HAP-1 (cell line): ENCODE measurements at places on chromosomes 12 and 14.

DNA sequence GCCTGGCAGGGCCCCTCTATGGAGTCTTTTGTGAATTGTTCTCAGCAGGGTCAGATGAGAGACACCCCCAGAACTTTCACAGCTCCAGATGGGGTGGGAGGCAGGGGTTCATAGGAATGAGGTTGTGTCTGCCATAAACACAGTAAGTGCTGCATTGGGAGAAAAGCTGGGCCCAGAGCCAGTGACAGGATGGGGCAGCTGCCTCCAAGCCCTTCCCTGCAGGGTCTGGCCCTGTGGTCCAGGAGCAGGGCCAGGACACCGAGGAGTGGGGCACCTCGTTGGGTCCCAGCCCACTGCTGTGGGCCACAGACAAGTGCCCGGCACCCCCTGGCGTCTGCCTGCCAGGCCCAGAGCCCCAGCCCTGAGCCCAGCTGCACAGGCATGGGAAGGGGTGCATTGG lies 13.3 kb downstream of the INF2 start:
- no peak for DNase-seq

DNA sequence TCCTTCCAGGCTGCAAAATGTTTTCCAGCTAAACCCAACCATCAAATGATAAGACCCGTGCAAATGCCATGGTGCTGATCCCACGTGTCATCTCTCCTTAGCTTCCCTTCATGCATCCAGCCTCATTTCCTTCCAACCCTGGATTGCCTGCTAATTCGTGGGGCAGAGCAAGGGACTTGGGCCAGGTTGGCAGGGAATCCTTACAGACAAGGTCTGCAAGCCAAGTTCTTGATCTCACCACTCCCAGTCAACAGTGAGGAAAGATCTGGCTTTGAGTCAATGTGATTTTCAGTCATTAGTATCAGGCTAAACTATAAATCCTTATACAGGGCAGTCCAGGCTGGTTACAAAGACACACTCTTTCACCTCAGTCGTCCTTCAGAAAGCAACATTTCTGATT lies 150.9 kb downstream of the ANO2 start:
- no peak for DNase-seq

- peak; percentile 61 for DNase-seq
Measured at GRCh38 chr12:102769323-102769916, 147.6 kb downstream of the PAH start.

- DNase-seq = no peak
Measured at GRCh38 chr12:130588696-130589539, 127.2 kb downstream of the RIMBP2 start.

GRCh38 chr12:2355198-2355597 lies 302.4 kb downstream of the CACNA1C start:
- DNase-seq = no peak

DNA sequence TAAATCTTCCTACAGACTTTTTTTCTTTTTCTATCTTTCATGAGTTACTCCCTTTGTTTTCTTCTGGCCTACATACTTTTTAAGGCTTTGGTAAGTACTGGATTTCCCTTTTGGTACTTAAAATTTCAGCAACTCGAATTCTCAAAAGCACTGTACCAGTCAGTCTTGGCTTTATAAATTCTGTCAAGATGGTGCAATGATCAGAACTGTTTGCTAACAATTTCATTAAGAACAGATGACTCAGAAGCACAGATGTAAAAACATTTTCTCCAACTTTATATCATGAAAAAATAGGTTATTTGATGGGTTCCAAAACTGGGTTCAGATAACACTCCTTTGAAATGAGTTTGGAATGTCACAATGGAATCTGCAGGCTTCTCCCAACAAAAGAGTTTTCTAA lies 1961.8 kb upstream of the FLRT2 start:
- DNase-seq = no peak

- no peak for DNase-seq
Measured at GRCh38 chr14:79584679-79585078, 626.6 kb downstream of the DIO2 start.

DNA sequence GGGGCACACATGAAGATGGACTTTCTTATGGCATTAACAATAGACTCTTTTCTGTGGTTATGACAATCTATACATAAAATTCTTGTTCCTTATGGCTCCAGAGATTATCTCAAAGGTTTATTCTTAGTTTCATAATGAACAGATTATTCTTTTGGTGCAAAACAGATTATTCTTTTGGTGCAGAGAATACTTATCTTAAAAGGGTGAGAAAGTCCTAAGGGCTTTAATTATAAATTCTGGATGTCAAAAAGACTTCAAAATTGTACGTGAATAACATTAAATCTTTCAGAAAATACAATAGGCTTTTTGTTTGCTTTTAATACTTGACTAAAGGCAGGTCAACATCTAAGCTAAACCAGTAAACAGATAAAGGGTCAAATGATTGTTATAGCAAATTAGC lies 69.3 kb downstream of the MNAT1 start:
- DNase-seq = peak; percentile 60

- DNase-seq = no peak
Measured at GRCh38 chr12:25502596-25502995, 50.5 kb downstream of the LMNTD1 start.

DNA sequence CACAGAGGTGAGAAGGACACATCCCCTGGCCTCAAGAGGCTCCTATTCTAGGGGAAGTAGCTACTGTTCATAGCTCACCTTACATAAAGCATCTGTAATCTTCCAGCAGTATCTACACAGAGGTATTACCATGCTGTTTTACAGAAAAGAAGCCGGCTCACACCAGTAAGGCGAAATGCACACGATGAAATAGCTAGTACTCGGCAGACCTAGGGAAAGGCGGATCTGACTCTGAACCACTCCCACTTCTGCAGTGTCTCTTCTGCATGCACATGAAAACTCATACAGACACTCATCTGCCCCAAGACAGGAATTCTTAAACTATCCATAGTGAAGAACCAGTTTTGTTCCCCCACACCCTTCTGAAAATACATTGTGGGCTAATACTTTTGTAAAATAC lies 73.6 kb downstream of the IQSEC3 start:
- DNase-seq = no peak

DNA sequence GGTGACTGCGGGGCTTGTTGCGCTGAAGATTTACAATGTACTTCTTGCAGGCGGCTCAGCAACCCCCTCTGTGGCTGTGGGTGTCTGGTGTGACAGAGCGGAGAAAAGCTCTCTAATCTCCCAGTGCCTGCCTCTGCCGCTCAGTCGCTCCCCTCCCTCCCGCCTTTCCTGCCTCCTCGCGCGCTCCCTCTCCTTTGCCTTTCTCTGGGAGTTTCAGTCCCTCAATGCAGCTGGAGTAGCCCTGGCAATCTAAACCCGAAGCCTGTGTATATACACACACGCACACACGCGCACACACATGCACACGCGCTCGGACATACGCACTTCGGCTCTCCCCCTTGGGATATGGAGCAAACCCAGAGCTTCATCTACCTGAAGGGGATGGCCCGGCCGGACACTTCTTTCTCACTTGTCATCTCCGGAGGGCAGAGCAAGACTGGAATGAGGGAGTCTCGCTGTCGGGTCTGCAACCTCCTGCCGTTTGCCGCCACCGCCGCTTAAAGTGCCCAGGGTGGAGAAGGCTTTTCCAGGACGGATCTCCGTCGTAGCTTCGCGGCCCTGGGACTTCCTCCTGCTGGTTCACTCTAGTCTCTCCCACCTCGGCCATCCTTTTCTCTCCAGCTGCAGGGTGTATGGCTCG lies 599 bp upstream of the TRHDE start:
- DNase-seq = peak; percentile 73

GRCh38 chr12:71640316-71640715 lies 23.3 kb downstream of the ZFC3H1 start:
- DNase-seq = no peak

- peak; percentile 91 for DNase-seq
Measured at GRCh38 chr12:52903285-52903854, 1.5 kb downstream of the KRT8 start.

DNA sequence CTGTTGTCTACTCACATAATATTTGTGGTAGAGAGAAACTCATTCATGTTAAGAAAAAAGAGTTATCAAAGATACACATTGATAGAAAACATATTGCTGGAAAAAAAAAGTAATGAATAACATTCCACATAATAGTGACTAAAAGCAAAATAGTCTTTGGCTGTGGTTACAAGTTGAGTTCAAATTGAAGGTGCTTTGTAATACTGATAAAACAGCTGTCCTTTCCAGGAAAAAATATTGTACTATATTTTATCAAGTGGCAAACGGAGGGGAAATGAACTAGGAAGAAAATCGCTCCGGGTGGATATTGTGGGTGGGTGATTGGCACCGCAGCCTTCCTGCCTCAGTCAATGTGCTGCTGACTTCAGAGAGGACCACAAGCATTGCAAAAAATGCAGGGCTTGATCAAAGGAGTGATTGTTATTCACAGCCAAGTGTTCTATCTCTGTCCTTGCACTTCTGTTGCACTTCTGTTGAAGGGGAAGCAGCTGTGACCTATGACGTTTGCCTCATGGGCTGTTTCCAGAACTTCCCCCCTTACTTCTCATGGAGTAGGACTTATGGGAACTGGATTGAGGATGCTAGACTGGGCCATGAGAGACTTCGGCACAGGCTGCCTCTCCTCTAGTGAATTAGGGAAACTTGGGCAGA lies 114.4 kb downstream of the VRK1 start:
- DNase-seq = no peak

DNA sequence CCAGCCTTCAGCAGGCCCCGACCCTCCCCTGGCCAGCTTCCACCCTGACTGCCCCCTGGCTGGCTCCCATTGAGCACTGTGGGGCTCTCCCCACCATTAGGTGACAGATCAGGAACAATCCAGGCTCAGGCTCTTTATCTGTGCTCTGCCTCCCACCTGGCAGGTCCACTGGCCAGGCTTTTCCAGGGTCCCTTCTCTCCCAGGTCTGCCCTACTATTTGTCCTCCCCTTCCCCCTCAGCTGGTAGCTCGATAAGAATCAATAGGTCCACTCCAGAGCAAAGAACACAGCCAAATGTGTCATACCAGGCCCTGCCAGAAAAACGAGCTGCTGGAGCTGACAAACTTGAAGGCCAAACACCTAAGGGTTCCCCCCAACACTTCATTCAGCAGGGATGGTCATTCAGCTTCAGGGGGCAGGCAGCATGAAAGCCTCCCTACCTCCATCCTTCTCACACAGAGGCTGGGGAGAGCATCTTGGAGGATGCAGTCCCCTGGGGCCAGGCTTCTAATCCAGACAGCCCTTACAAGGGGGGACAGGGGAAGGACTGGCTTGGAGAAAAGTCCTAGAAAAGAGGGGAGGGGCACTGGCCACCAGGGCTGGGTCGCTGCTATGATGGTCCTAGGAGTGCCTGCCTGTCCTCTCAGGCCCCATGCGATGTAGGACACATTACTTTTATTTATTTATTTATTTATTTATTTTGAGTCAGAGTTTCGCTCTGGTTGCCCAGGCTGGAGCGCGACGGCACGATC lies 1.9 kb upstream of the KRT18 start:
- no peak for DNase-seq

DNA sequence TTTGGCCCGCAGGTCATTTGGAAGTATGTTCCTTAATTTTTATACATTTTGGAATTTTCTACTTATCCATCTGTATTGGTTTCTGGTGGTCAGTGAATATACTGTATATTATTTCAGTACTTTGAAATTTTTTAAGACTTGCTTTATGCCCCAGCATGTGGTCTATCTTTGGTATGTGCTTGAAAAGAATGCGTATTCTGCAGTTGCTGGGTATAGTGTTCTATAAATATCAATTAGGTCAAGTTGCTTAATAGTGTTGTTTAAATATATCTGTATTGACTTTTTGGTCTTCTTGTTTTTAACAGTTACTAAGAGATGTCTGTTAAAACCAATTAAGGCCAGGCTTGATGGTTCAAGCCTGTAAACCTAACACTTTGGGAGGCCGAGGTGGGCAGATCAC lies 21.7 kb upstream of the SIX1 start:
- DNase-seq = no peak

DNA sequence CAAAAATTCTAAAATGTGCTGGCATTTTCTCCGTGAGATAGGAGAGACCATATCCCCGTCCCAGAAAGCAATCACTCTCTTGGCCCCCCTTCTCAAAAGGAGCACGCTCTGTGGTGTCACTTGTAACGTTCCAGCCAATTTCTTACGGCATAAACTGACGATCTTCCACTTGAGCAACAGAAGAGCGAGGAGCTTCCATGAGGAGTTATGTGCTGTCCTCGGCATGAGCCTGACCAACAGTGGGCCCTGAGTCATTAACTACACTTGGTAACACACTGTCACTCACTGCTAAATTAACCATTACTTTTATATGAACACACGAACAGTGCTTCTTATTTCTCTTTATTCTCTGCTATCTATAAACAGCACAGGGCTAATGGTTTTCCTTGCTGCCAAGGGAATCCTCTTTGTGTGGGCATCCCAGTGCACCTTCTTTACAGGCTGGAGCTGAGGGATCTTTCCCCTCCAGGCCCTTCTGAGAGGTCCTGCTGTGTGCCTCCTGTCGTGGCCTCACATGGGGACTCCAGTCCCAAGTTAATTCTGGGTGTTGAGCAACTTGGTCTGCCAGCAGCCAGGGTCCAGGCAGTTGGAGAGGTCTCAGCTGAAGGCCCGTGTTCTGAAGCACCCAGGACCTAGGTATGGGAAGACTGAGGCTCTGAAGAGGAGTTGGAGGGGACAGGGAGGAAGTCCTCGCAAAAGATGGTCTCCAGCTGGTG lies 9.4 kb downstream of the SLC6A13 start:
- no peak for DNase-seq

GRCh38 chr14:83164591-83164990 lies 1630.9 kb upstream of the SEL1L start:
- DNase-seq = no peak

DNA sequence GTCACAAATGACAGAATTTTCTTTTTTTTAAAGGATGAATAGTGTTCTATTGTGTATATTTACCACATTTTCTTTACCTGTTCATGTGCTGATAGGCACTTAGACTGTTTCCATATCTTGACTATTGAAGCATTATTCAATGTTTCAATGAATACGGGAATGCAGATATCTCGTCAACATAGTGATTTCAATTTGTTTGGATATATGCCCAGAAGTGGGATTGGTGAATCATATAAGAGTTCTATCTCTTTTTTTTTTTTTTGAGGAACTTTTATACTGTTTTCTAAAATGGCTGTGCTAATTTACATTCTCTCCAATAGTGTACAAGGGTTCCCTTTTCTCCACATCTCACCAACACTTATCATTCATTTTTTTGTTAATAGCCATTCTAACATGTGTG lies 97.9 kb upstream of the FAR2 start:
- no peak for DNase-seq

DNA sequence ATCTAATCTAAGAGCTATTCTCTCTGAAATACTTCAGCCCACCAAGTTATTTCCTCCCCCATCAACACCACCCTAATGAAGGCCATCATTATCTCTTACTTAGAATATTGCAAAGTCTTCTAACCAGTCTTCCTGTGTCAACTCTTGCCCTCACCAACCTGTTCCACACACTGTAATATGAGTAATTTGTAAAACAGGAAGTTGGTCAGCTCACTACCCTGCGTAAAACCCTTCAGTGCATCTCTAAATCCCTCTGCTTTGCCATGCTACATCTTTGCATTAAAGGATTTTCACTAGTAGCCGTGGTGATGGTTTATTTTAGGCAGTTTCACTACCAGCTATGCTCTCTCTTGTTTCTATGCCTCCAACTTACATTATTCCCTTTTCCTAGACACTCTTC lies 70.0 kb downstream of the KIF21A start:
- no peak for DNase-seq

- DNase-seq = no peak
Measured at GRCh38 chr14:98582276-98582675, 689.7 kb downstream of the BCL11B start.

- no peak for DNase-seq
Measured at GRCh38 chr12:106051853-106052531, 86.8 kb downstream of the NUAK1 start.
